CD8-positive, alpha-beta memory T cell (primary cell): ENCODE measurements at places on chromosomes 12 and 14.
A peak's percentile ranks its signal among the peaks of the same experiment; 100 is the strongest.

DNA sequence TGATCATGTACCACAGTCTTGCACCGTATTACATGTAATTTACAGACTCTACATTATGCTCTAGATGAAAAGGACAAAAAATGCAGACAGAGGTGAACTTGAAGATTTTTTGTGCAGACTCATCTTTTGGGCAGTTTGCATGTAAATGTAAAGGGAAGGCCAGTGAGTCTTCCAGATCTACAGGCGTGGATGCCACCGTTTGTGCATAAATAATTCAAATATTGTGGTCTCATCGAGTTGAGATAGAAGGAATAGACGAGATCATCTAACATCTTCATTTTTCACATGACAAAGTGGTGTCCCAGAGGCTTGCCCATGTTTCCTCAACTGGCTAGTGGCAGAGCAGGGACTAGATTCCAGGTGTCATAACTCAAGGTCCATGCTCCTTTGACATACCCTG, 125.2 kb downstream of the ALX1 start:
- no peak for DNase-seq
- no peak overlapping the region for H3K4me3 ChIP-seq
- no peaks in the 10 kb centered on the region for H3K4me1 ChIP-seq
- H3K27ac ChIP-seq, result no peak overlapping the region
- H3K27me3 ChIP-seq, result no peaks in the 10 kb centered on the region
- H3K36me3 ChIP-seq, result no peaks in the 10 kb centered on the region

- H3K4me3 ChIP-seq, result peak overlapping the region; percentile 76
- H3K27ac ChIP-seq, result peak overlapping the region; percentile 64
- H3K27me3 ChIP-seq, result peaks cover 12% of the 10 kb centered on the region
- H3K36me3 ChIP-seq, result no peaks in the 10 kb centered on the region
Measured at GRCh38 chr14:54564071-54564867, 2.7 kb upstream of the SAMD4A start.

DNA sequence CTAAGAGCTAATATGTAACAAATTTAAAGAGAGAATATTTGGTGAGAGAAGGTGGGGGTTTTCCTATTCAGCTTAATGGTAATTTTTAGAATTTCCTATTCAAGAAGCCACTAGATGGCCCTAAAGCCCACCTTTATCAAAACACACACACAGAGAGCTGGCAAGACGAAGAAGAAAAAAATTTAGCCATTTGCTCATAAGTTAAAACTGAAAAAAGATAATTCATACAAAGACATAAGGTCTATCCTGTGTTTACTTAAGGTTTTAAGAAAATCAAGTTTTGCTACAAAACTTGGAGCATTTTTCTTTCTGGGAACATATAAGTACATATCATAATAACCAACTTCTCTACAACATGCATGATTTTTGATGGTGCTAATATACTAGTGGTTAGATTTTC, 46.8 kb upstream of the PCED1B start:
- H3K36me3 ChIP-seq, result no peaks in the 10 kb centered on the region
- DNase-seq, result no peak
- H3K4me1 ChIP-seq, result peaks cover 4% of the 10 kb centered on the region
- no peak overlapping the region for H3K4me3 ChIP-seq
- no peak overlapping the region for H3K27ac ChIP-seq
- no peaks in the 10 kb centered on the region for H3K27me3 ChIP-seq

DNA sequence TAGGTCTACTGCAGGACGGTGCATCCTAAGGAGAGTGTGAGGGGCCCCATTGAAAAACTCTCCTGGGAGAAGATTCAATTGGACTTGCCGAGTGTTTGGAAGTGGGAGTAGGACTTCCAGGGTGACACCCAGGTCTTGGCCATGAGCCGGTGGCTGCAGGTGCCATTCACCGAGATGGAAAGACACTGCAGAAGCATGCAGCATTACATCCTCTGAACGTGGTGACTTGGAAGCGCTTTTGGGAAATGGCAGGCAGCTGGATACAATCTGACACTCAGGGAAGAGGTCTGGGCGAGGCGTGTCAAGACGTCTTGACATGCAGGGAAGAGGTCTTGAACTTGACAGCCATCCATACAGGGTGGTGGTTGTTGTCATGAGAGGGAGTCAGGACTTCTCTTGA, 126.9 kb downstream of the PAPOLA start:
- no peaks in the 10 kb centered on the region for H3K4me1 ChIP-seq
- H3K27me3 ChIP-seq, result no peaks in the 10 kb centered on the region
- no peak overlapping the region for H3K27ac ChIP-seq
- no peak for DNase-seq
- no peak overlapping the region for H3K4me3 ChIP-seq
- H3K36me3 ChIP-seq, result no peaks in the 10 kb centered on the region

DNA sequence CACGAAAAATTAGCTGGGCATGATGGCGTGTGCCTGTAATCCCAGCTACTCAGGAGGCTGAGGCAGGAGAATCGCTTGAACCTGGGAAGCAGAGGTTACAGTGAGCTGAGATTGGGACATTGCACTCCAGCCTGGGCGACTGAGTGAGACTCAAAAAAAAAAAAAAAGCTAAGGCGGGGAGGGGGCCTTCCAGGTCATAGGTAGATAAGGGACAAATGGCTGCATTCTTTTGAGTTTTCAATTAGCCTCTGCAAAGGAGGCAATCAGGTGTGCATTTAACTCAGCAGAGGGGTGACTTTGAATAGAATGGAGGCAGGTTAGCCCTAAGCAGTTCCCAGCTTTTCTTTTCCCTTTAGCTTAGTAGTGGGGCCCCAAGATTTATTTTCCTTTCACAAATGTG, 743 bp upstream of the AACS start:
- no peaks in the 10 kb centered on the region for H3K36me3 ChIP-seq
- H3K27me3 ChIP-seq, result no peaks in the 10 kb centered on the region
- H3K4me3 ChIP-seq, result peak overlapping the region; percentile 62
- no peak for DNase-seq
- H3K27ac ChIP-seq, result no peak overlapping the region
- H3K4me1 ChIP-seq, result peaks cover 10% of the 10 kb centered on the region

DNA sequence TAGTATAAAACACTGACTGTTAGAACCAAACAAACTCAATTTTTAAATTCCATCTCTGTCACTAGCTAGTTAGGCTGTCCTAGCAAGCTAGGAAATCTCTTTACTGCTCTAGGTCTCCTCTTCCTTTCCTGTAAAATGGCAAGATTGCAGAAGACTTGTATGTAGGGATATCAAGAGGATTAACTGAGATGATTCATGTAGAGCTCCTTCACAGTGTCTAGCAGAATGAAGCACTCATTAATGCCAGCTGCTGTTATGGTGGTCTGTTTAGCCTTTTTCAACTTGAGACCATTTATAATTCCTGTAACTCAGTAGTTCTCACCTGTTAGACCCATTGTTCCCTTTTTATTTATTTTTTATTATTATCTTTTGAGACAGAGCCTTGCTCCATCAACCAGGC, 67.8 kb upstream of the KCNH3 start:
- H3K4me3 ChIP-seq, result no peak overlapping the region
- H3K36me3 ChIP-seq, result no peaks in the 10 kb centered on the region
- H3K4me1 ChIP-seq, result no peaks in the 10 kb centered on the region
- DNase-seq, result no peak
- no peak overlapping the region for H3K27ac ChIP-seq

DNA sequence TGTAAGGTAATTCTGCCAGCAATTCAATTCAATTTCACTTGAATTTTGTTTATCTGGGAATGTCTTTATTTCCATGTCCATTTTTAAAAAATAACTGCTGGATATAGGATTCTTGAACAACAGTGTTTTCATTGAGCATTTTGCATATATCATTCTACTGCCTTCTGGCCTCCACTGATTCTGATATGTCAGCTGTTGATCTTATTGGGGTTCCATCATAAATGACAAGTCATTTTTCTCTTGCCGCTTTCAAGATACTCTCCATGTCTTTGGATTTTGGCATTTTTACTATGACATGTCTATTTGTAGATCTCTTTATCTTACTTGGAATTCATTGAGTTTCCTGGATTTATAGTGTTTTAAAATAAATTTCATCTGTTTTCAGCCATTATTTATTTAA, 180.5 kb upstream of the LMNTD1 start:
- no peaks in the 10 kb centered on the region for H3K36me3 ChIP-seq
- no peak overlapping the region for H3K27ac ChIP-seq
- H3K4me1 ChIP-seq, result no peaks in the 10 kb centered on the region
- H3K4me3 ChIP-seq, result no peak overlapping the region
- H3K27me3 ChIP-seq, result no peaks in the 10 kb centered on the region

DNA sequence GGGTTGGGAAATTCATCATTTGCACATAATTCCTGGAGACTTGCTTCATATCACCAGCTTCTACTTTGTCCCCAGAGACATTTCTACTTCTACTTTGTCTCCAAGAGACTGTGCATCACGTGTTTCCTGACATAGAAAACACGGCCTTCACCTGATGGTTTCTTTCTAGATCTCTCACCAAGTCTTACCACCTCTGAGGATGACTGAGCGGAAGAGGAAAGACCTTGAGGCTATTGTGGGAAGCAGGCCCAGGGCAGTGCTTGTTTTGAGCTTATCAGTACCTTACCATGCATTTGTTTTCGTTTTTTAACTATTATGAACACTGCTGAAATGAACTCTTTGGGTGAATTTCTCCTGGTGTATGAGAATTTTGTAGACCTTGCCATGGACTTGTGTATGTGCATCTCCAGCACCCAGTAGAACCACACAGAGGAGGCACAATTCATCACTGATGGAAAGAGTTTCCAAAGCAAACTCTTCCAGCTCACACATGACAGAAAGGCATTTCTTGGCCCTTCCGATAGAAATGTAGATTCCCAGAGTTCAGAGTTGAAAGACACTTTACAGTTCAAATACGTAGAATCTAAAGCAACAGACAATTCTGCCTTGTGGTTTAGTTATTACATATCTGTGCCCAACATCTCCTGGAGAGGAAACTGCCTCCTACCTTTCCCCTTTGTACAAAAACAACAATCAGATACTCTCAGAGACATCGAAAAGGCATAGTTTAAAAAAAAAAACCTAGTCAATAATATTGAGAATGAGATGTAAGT, 434.7 kb downstream of the FUT8 start:
- peak overlapping the region; percentile 28 for H3K27ac ChIP-seq
- H3K4me3 ChIP-seq, result peak overlapping the region; percentile 51
- no peaks in the 10 kb centered on the region for H3K36me3 ChIP-seq
- peaks cover 91% of the 10 kb centered on the region for H3K4me1 ChIP-seq
- H3K27me3 ChIP-seq, result no peaks in the 10 kb centered on the region
- DNase-seq, result peak; percentile 93

DNA sequence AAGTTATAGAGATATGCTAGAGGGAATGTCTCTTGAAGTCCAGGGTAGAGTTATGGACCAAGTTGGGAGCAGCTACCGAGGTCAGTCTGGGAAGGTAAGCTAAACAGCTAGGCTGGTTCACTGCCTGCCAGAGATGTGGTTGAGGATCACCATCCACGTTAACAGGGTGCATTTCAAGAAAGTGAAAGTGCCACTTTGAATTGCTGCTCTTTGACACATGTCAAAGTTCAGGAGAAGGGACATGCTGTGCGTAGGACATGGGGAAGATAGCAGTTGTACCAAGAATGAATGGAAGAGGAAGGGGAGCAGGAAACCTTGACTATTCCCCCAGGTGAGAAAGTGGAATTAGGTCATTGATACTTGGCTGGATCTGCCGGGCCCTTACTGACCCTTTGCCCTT, 49.5 kb downstream of the MAX start:
- no peak for DNase-seq
- no peaks in the 10 kb centered on the region for H3K36me3 ChIP-seq
- H3K4me3 ChIP-seq, result no peak overlapping the region
- H3K4me1 ChIP-seq, result no peaks in the 10 kb centered on the region
- no peak overlapping the region for H3K27ac ChIP-seq

DNA sequence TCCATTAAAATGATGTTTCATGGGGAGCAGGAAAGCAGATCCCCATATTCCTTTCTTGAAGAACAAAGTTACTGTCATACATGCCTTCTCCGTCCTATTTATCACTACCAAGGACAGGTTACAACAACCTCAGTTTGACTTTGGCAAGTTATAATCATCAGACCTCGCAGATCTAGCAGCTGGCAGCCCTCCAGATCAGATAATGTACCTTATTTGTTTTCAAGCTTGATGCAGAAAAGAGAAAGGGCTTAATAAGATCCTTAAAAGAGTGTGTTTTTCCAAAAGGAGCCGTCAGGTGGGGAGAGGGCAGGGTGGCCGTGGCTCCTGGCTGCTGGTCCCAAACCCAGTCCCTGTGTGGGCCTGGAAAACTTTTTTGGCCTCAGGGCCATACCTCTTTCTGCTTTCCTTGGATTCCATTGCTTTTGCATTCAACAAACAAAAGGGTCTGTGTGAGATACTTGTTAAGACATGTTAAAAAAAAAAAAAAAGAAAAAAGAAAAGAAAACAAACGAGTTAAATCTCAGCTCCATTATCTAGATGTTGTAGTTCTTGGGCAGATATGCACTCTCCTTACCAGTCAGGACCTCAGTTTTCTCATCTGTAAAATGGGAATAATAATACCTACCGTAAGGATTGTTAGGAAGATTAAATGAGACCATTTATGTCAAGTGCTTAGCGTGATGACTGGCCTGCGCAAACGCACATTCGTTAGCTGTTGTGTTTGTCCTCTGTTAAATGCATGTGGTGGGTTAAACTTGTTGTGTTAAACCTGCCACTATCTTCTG, 64.6 kb downstream of the B4GALNT3 start:
- H3K36me3 ChIP-seq, result no peaks in the 10 kb centered on the region
- H3K4me3 ChIP-seq, result no peak overlapping the region
- DNase-seq, result no peak
- H3K27ac ChIP-seq, result no peak overlapping the region
- peaks cover 10% of the 10 kb centered on the region for H3K27me3 ChIP-seq
- H3K4me1 ChIP-seq, result no peaks in the 10 kb centered on the region

GRCh38 chr12:1724250-1724649, 33.4 kb downstream of the ADIPOR2 start:
- H3K36me3 ChIP-seq, result no peaks in the 10 kb centered on the region
- no peak overlapping the region for H3K27ac ChIP-seq
- H3K4me3 ChIP-seq, result no peak overlapping the region

- H3K36me3 ChIP-seq, result peaks cover 4% of the 10 kb centered on the region
- H3K4me3 ChIP-seq, result no peak overlapping the region
- H3K27ac ChIP-seq, result no peak overlapping the region
- no peak for DNase-seq
- H3K27me3 ChIP-seq, result no peaks in the 10 kb centered on the region
Measured at GRCh38 chr12:132151145-132151765, 7.0 kb downstream of the NOC4L start.

GRCh38 chr12:47912556-47912955, 7.8 kb upstream of the VDR start:
- peaks cover 3% of the 10 kb centered on the region for H3K27me3 ChIP-seq
- H3K4me1 ChIP-seq, result no peaks in the 10 kb centered on the region
- H3K27ac ChIP-seq, result no peak overlapping the region
- no peak for DNase-seq

GRCh38 chr12:117022465-117022864, 76.8 kb downstream of the TESC start:
- no peak for DNase-seq
- no peaks in the 10 kb centered on the region for H3K36me3 ChIP-seq
- H3K4me3 ChIP-seq, result no peak overlapping the region
- no peaks in the 10 kb centered on the region for H3K4me1 ChIP-seq

- H3K27ac ChIP-seq, result no peak overlapping the region
- DNase-seq, result no peak
- H3K36me3 ChIP-seq, result no peaks in the 10 kb centered on the region
- no peak overlapping the region for H3K4me3 ChIP-seq
- H3K4me1 ChIP-seq, result no peaks in the 10 kb centered on the region
Measured at GRCh38 chr12:24084800-24085199, 135.3 kb upstream of the SOX5 start.

- no peak overlapping the region for H3K4me3 ChIP-seq
- H3K27me3 ChIP-seq, result no peaks in the 10 kb centered on the region
- H3K36me3 ChIP-seq, result no peaks in the 10 kb centered on the region
- no peak overlapping the region for H3K27ac ChIP-seq
- H3K4me1 ChIP-seq, result no peaks in the 10 kb centered on the region
Measured at GRCh38 chr12:116074686-116075085, 202.8 kb downstream of the MED13L start.
